NCI-H187 treated with DMSO at 0.1 percent for 48 hours (cell line): ENCODE measurements at places on chromosomes 12 and 14.

GRCh38 chr12:108582978-108583770, 14.7 kb downstream of the TMEM119 start:
- DNase-seq, result no peak

GRCh38 chr12:42090899-42091298, 53.8 kb downstream of the GXYLT1 start:
- no peak for DNase-seq

GRCh38 chr14:20019257-20019865, at the start of gene OR4K14:
OR4K14 (minus strand) TSS chr14:20019307; CDS start chr14:20015193, 4,114 bp downstream.
- no peak for DNase-seq

GRCh38 chr12:27781680-27782079, 1.6 kb upstream of the MANSC4 start:
- no peak for DNase-seq

DNA sequence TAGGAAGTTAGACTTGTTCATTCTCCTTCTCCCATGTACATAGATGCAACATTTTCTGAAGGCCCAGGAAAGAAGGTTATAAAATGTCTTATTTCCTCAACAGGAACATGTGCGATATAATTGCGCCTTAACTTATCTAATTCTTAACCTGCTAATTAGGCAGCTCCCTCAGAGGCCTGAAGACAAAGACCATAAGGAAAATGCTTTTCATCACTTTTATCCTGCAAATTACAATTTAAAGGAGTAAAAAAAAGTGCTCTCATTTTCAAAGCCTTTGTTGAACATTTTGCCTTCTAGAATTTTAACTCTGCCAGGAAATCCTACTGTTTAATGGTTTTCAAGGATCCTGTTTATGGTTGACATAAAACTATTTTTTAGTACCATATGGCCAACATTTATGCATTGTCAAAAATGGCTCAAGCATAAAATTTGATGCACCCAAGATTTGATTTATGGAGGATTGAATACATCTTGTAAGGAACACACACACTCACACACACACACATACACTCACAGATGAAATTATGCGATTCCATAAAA, 660.4 kb upstream of the TMEM132C start:
- DNase-seq, result no peak

DNA sequence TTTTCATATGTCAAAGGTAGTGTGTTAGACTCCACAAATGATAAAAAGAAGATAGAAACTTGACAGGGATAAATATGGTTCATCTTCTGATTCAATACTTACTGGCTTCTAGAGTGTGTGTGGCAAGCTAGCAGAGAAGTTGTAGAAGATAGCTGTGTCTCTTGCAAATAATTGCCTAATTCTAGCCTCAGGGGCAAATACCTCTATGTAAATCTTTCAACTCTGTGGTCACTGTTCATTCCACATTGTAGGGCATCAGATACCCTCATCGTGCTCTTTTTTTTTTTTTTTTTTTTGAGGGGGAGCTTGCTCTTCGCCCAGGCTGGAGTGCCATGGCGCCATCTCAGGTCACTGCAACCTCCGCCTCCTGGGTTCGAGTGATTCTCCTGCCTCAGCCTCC, 1.7 kb downstream of the OLR1 start:
- no peak for DNase-seq

DNA sequence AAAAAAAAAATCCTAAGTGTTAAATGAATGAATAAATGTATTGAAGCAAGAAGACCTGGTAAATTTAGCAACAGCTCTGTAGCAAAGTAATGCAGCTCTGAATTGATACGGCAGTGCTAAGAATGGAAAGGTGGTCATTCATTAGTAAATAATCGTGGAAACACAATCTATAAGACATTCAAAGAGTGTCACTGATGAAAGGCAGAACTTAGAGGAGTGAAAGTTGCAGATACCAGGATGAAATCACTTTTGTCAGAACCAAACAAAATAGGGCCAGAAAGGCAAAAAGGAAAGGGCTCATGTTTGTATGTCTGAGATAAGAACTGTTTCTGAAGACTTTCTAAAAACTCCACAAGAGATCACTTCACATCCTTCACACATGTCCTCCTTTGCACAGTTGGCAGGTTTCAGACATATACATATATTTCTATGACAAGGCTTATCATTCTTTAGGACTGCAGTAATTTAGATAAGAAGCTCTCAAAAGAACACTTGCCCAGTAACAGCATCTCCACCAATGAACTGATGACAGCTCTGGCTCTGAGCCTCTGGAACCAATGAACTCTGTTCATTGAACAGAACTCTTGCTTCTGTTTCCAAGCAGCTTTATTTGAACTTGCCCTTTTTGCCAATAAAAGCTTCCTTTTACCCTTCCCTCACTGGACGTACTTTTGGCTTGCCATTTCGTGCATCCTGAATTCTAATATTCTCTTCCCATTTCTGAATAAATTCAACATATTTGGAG, 4.2 kb upstream of the LRR1 start:
- no peak for DNase-seq

- DNase-seq, result no peak
Measured at GRCh38 chr12:68886636-68887572, 46.1 kb downstream of the CPM start.
